ENCODE measurements at places on chromosomes 4 and X. TPM values are rescaled to one million over a fixed set of nuclear protein-coding genes. Genes with fewer than 3 reads are reported as not detected.

Gene ZNF275
- total RNA-seq = 13.9 TPM

Gene NAP1L3
- total RNA-seq = 1.2 TPM

Gene DRD5
- not detected for total RNA-seq

Gene ZXDA
- 1.9 TPM for total RNA-seq

Gene RTL9
- total RNA-seq = 0.37 TPM

Gene ADH7
- total RNA-seq = under 0.01 TPM
